Stimulated activated CD8-positive, alpha-beta memory T cell treated with anti-CD3 and anti-CD28 coated beads, Interleukin-4, amount 100 ng/mL, for 1 hour (primary cell): ENCODE measurements at places on chromosomes 3 and 15.

GRCh38 chr3:108472001-108472591 lies 38.3 kb downstream of the MYH15 start:
- no peak for DNase-seq

DNA sequence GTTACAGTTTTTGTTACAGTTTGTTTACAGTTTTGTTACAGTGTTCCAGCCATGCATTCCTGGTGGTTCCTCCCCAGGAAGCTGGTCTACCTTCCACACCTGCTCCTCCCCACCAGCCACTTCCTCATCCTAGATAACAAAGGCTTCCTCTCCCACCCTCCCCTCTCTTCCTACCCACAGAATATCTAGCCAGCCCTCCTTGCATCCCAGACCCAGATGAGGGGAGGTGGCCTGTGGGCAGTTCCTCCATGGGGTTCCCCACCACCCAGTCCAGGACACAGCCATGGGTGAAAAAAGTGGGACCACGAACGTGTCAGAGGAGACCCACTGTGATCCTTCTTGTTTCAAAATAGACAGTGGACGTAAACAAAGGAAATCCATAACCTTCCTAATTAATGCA lies 122.8 kb upstream of the ABHD17C start:
- no peak for DNase-seq

DNA sequence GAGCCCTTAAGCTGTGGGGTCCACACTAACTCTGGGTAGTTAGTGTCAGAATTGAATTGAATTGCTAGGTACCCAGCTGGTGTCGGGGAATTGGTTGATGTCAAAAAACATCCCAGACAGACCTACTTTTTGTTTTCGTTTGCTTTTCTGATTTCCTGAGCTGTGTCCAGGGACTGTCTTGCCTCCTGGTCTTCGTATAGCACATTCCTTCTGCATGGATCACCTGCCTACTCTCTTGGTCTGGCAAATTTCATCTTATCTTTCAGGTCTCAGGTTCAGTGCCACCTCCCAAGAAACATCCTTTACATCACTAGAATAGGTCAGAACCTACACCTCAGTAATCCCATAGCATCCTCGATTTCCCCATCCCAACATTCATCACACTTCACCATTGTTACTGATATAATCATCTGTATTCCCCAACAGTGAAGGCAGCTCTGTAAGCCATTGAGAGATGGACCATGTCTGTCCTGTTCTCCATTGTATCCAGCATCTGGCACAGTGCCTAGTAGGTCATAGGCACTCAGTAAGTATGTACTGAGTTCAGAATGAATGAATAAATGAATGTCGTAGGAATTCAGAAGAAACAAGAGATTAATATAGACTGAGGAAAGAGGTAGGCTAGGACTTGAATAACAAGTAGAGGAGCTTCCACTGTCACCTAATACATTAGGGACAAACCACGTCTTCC lies 81.2 kb downstream of the ANP32A start:
- no peak for DNase-seq

GRCh38 chr15:73367624-73368300 lies 996 bp downstream of the HCN4 start:
- no peak for DNase-seq

DNA sequence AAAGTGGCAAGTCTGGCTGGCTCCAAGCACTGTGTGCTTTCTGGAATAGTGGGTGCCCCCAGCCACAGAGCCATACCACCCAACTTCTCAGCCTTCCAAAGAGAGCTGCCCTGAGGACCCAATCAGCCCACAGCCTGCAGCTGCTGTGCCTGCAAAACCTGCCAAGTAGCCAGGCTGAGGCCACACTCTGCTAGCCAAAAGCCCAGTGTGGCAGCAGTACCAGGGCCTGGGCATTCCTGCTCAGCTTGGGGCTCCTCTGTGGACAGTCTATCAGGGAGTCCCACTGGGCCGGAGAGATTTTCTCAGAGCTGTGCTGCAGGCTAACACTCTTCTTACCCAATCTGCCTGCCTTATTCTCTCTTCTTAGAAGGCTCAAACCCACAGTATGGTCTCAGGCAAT lies 136.5 kb downstream of the TPRA1 start:
- DNase-seq, result no peak

DNA sequence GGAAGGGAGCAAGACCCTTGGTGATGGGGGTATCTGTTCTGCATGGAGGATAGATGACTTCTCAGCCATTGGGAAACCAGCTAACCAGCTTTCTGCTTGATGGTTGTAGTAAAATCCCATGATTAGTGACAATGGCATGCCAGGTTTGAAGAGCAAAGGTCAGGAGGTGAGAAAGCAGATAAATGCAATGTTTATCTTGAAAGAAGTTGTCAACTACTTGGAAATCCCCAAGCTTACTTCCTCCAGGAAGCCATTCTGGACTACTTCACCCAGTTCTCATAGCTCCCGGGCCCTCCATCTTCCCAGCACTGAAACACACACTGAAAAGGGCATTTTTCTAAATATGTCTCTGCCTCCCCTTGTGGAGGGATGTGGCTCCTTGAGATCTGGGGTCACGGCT lies 51.3 kb downstream of the SMAD3 start:
- DNase-seq, result no peak

DNA sequence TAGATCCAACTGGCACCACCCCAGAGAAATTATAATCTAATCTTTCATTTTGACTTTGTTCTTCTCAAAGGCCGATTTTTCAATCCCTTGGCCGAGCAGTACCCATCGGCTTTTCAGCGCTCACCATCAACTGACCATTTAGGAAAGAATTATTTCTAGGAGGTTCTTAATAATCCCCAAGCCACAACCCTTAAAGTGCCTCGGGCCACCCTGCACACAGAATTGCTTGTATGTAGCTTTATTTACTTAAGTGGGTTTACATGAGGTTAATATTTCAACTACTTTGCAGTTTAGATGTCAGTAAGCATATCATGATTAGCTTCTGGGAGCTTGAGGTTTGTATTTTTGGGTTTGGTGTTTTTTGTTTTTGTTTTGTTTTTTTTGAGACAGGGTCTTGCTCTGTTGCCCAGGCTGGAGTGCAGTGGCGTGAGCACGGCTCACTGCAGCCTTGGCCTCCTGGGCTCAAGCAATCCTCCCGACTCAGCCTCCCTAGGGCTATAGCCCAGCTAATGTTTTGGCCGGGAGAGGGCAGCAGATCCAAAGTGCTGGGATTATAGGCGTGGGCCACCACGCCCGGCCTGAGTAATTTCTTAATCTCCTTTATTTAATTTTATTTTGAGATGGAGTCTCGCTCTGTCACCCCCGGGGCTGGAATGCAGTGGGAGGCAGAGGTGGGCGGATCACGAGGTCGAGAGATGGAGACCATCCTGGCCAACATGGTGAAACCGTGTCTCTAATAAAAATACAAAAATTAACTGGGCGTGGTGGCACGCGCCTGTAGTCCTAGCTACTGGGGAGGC lies 801 bp upstream of the CDAN1 start:
- no peak for DNase-seq

DNA sequence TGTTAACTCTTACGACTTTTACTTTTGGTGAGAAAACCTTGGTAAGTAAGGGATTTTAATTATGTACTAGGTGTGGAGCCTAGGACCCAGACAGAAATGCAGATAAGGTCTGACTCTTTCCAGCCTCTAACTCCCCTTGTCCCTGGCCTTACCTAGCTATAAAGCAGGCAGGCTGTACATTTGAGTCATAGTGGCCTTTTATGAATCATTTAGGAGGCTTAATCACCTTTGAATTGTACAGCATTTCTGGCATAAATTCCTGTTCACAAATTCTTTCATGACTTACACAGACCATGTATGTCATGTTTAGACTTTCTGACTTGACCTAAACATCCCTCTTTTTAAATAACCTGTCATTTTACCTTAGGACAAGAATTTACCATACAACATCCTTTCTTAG lies 47.4 kb downstream of the CHCHD4 start:
- DNase-seq, result no peak

GRCh38 chr3:30612437-30613132 lies 6.2 kb downstream of the TGFBR2 start:
- no peak for DNase-seq

- DNase-seq, result no peak
These were observed 24.0 kb upstream of the FRMD5 start for GRCh38 chr15:44219073-44219472.

DNA sequence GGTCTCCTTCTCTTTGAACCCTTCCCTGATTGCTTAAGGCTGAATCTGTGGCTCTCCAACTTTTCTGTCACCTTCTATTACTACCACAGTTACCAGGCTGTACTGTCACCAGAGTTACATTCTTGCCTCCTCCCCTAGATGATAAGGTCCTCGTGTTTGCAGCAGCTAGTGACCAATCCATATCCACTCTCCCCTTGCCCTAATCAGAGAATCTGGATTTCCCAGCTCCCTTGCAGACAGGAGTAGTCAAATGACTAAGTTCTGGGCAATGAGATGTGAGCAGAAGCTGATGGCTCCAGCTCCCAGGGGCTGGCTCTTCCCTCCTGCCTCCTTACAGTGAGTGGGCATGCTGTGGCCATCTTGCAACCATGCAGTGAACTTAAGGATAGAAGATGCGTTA lies 95.4 kb upstream of the VGLL4 start:
- no peak for DNase-seq

GRCh38 chr3:34808287-34808686 lies 831.0 kb upstream of the ARPP21 start:
- no peak for DNase-seq
